ENCODE measurements at places on chromosomes 13 and 19.
A peak's percentile ranks its signal among the peaks of the same experiment; 100 is the strongest.

DNA sequence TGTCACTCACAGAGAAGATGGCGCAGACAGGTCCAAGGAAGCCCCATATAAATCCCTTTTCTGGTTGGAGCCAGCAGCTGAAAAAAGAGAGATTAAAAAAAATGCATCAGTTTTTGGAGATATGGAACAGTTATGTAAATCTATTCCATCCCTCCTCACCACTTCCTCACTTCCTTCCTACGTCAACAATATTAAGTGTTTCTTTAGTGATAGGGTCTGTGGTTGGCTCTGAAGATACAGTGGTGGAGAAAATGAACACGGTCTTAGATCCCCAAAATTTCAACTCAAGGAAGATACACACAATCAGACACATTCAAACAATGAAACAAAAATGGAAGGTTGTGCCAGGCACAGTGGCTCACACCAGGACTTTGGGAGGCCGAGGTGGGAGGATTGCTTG, 31.5 kb downstream of the ADGRE2 start:
- no peak for DNase-seq

GRCh38 chr13:21005193-21005592, 56.2 kb downstream of the LATS2 start:
- no peak for DNase-seq

- DNase-seq, result peak; percentile 76
Measured at GRCh38 chr13:52809310-52809769, 39.1 kb downstream of the PCDH8 start.

GRCh38 chr19:4700693-4700970, 23.0 kb downstream of the DPP9 start:
- DNase-seq, result no peak

DNA sequence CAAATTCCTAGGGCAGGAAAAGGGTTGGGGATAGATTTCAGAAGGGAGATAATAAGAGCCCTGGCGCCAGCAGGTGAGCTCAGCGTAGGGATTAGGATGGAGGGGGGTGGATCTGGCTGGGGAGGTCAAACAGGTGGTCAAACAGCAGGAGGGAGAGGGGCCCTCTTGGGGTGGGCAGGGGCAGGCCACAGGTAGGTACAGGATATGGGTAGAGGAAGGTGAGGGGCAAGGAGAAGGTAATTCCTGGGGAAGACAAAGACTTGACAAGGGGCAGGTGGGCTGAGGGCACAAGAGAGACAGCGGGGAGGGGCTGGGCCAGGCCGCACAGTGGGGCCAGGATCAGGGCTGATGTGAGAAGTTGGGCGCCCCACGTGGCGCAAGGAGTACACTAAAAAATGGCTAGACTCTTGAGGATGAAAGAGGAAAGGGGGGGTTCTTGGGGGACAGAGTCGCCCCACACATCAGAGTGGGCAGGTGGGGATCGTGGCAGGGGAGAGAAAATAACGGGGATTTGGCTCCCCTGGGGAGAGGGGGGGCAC, 713 bp downstream of the KRI1 start:
- peak; percentile 46 for DNase-seq

DNA sequence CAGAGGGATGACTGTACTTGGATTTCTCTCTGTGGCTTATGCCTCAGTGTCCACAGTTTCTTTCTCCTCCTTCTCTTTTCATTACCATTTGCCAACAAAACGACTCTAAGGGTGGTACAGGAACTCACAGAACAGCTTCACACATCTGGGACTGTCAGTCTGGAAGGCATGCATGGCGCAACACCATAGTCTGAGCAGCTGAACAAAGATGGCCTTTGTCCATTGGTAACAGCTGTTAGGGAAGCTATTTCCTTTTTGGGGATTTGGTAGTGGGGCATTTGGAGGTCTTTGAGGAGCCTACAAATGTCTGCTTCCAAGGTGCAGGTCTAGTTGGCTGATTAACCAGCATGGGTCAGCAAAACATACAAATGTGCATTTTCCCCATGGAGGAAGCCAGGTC, 81.4 kb upstream of the PCDH8 start:
- DNase-seq, result no peak

- DNase-seq, result no peak
Measured at GRCh38 chr19:30227012-30227621, 145.1 kb upstream of the ZNF536 start.

DNA sequence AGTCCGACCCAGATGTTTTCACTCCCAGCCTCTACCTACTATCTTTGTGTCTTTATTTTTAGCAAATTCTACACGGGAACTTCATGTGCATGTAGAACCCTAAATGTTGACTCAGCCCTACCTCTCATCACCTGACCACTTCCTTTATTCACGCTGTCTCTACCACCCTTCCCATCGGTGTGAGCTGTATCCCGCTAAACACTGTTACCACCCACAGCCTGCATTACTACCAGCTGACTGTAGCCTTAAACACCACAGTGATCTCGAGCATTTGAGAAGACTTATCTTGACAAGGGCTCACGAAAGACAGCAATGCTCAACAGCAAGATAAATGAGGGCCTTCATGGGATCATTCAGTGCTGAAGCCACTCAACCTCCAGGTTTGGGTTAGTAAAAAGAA, 15.1 kb downstream of the NCR1 start:
- no peak for DNase-seq

- peak; percentile 7 for DNase-seq
Measured at GRCh38 chr13:21638319-21639282, 32.3 kb upstream of the FGF9 start.

DNA sequence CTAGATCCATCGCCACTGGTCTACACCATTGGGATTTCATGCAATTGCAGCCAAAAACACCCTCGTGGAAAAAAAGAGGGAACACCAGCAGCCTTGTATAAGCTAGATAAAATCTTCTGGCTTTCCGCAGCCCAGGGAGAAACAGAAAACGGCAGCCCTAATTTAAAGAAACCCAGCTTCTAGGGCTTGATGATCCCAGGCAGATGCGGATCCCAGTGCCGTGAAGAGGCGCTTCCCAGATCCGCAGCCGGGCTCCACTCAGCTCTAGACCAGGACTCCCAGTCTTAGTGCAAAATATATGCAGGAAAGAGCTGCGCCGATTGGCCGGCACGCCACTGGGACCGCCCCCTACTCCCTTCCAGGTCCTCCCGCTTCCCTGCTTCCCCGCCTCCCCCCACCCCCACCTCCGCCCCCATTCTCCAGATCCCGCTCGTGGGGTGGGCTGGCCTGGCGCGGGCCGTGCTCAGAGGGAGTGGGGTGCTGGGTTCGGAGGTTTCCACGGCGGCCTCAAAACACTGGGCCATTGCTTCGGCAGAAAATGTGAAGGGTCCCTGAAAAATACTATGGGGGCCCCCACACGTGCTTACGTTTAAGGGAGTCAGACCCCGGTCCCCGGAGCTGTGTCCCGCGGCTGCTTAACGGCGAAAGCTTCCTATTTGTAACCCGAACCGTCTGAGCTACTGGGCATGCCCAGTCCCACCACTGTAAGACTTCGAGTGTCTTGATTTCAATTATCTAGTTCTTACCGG, 63.1 kb downstream of the SERP2 start:
- DNase-seq, result peak; percentile 91

- no peak for DNase-seq
Measured at GRCh38 chr19:40630571-40631160, 29.5 kb downstream of the LTBP4 start.

DNA sequence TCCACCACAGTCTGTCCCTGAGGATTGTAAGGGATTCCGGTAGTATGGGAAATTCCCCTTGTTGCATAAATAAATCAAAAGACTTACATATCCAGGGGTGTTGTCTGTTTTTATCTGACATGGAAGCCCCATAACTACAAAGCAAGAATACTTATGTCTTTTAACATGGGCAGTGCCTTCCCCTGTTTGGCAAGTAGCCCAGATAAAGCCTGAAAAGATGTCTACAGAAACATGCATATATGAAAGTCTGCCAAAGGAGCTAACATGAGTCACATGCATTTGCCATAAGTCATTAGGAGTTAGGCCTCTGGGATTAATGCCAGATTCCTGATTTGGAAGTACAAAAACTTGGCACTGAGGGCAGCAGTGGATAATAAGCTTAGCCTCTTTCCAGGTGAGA, 62.1 kb downstream of the ZNF737 start:
- peak; percentile 71 for DNase-seq

- no peak for DNase-seq
Measured at GRCh38 chr13:32316501-32316900, 1.2 kb downstream of the BRCA2 start.

DNA sequence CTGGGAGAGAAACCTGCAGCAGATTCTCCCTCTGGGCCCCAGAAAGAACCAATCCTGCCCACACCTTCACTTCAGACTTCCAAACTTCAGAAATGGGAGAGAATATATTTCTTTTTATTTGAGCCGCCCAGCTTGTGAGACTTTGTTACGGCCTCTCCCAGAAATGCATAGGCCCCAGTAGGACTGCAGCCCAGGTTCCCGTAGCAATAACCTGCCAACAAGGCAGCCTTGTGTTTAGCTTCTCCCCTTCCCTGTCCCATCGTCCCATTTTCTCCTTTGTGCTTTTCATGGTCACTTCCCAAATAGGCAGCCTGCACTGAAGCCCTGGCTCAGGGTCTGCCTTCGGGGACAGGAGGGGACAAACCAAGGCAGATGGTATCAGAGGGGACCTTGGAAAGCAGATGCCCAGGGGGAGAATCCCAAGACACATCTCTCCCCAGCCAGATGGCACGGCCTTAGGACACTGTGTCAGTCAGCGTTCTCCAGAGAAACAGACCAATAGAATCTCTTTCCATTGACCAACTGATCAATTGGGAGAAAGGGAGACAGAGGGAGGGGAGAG, 3.7 kb upstream of the ARHGEF7 start:
- no peak for DNase-seq

GRCh38 chr13:98504371-98504963, 72.4 kb downstream of the STK24 start:
- DNase-seq, result no peak

- DNase-seq, result no peak
Measured at GRCh38 chr13:49643035-49643646, 14.8 kb downstream of the ARL11 start.

DNA sequence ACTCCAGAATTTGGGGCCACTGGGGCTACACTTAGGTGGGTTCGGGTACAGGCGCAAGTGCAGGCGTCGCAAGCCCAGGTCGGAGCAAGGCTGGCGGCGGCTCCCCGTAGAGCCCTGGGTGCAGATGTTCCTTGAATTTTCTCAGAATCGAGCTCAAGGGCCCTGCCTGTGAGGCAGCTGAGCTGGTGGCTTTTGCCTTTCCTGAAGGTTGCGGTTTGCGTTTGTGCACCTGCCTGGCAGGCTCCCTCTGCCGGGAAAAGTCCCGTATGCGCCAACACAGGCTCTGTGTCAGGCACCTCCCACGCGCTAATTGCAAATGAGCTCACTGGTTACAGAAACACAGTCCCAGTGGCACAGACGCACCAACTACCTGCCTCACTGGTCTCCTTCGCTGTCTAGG, 5.9 kb downstream of the DOHH start:
- DNase-seq, result no peak

- no peak for DNase-seq
Measured at GRCh38 chr19:43798546-43799409, 3.5 kb downstream of the LYPD5 start.

DNA sequence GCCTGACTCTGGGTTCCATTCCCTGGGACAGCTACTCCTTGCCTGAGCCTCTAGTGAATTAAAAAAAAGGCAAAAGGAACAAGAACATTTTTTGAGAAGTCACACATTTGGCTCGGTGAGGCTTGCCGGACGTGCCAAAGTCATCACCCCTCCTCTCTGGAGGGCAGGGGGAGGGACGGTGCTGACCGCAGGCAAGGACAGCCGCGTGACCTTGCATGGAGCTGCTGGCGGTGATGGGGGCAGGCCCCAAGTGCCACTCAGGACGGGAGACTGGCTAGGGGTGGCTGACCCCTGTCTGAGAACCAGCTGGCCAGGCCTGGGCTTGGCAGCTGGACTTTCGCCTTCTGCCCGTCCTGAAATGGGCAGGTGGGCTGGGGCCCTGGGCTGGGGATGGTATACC, 26.4 kb downstream of the MAP2K2 start:
- DNase-seq, result no peak

DNA sequence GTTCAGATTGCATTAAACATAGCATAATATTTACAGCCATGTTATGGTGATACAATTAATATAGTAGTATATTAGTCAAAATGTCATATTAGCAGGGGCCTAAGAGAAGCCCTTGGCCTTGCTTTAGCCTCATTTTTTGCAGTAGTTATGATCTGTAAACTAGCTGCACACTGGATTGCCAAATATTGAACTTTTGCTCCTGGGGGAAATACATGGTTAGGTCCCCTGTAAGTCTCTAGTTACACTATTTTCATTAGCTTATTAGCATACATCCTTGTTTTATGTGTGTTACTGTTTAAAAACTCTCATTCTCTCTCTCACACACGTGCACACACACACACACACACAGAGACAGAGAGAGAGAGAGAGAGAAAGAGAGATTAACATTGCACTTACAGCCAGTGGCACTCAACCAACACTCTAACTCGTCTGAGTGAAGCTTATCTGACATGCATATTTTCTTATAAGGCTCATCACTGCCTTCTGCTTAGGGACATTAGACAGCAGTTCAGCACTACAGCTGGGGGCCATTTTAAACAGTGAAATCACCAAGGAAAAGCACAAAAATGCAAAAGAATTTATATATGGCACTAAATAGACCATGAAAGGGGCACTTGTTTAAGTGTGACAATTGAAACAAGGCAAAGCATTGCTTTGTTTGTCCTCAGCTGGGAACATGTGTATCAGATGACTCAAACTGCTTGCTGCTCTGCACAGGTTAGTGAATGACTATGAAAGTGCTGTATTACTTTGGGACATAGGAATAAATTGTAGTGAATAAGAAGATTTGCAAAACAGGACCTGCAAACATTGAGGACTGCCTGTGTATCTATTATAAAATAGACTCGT, 278.7 kb downstream of the GPC6 start:
- peak; percentile 19 for DNase-seq

- DNase-seq, result peak; percentile 20
Measured at GRCh38 chr13:21537105-21537504, 66.9 kb downstream of the MICU2 start.

All from iris pigment epithelial cell (primary cell).